ENCODE measurements at places on chromosomes 2 and 18.

GRCh38 chr18:49127471-49128190, 176.9 kb upstream of the SMAD7 start:
- DNase-seq, result no peak

DNA sequence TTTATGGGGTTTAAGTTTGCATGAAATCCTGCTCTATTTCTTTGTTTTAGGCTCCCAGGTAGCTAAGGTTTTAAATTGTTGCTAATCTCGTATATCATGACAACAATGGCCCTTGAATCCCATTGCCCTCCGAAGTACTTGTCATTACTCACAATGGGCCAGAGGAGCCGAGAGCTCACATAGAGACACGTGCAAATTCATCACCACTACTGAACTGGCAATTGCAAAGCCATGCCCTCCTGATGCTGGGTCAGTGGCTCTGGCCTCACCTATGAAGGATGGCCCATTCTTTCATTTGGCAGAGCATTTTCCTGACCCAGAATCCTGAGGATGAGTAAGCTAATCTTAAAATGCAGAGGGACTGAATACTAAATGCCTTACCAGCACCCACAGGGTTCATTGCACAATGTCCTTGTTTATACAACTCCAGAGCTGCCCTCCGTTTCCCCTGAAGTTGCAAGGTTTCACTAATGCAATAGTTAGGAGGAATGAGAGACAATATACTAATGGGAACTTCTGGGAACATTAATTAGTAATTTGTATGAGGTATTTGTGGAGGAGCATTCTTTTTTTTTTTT, 71.6 kb upstream of the GAREM1 start:
- DNase-seq, result no peak

GRCh38 chr18:35971661-35972196, 750 bp upstream of the RMP24 start:
- DNase-seq, result no peak

GRCh38 chr2:24659862-24660261, 133.3 kb downstream of the PTRHD1 start:
- DNase-seq, result no peak

DNA sequence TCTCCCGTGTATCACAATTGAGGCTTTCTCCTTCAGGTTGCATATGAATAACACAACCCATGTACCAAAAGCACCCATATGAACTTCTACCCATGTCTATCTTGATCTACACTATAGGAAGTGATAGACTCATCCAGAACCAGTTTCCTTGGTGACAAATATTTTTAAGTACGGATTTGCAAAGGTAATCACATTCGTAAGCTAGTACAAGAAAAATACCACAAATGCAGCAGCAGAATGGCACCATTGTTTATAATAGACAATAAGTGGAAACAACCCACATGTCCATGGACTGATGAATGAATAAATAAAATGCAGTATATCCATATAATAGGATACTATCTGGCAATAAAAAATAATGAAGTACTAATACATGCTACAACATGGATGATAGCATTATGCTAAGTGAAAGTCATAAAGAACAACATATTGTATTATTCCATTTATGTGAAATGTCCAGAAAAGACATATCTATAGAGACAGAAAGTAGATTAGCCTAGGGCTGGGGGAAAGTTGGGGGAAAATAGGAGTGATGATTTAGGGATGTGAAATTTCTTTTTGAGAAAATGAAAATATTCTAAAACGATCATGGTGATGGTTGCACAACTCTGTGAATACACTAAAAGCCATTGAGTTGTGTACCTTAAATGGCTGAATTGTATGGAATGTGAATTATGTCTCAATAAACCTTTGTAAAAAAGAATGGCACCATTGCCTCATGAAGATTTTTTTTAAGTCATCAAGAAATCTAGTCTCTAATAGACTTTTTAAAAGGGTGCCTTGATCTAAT, 3.4 kb upstream of the CCDC88A start:
- no peak for DNase-seq
